ENCODE measurements at places on chromosomes 4 and X.

DNA sequence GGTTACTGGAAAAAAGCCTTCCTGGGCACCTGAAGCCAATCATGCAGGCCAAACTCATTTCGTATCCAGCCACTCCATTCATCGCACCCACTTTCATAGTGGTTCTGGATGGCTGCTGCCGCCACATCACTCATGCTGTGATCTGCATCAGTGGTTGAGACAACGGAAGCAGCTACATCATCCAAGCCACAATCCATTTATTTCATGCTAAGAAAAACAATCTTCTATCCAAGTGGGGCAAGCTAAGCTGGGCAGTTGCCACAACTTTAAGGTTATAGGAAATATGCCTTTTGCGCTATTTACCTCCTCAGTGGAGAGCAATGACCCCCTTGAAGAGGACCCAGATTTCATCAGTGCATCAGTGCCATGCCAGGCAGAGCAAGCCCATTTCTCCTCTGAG, 124.6 kb downstream of the GRIA3 start:
- no peak for DNase-seq

DNA sequence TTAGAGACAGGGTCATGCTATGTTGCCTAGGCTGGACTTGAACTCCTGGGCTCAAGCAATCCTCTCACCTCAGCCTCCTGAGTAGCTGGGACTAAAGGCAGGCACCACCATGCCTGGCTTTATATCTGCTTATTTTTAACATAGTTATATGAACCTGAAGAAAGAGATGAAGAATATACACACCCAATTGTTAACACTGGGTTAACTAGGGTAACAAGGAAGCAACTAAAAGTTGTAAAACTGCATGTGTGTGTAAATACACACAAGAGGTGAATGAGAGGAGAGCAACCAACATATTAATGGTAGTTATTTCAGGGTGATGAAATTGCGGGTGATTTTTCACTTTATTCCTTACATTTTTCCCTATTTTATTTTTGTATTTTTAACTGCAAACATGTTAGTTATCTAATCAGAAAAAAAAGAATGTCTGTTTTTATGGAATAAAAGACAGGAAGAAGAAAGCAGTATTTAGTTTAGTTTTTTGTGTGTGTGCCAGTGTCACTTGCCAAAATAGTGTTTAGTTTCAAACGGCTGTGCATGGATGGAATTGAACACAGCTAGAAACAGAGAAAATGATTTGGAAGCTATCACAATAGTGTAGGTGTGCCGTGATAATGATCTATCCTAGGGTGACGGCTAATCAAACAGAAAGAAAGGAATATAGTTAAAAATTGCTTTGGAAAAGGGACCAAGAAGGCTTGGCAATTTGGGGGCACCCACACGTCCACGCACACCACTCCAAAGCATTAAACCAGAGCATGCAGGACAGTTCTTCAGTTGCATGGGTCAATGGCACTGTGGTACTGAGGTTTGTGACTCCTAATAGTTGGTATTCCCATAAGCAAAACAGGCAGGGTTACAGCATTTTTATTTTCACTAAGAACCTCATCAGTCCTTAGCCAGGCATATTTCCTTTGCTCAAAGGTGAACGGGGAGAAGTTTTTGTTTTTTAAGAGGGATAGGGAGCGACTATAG, 89.1 kb upstream of the KLHL13 start:
- no peak for DNase-seq

GRCh38 chrX:153573984-153574383, 25.0 kb downstream of the CCNQ start:
- no peak for DNase-seq

DNA sequence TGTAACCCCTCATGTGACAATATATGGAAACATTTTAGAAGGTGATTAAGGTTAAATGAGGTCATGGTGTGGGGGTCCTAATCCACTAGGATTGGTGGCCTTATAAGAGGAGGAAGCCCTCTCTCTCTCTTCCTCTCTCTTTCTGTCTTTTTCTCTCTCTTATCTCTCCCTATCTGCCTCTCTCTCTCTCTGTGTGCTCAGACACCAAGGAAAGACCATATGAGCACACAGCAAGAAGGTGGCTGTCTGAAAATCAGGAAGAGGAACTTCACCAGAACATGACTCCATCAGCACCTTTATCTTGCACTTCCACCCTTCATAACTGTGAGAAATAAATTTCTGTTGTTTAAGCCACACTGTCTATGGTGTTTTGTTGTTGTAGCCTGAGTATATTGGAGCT, 1472.2 kb downstream of the PCDH7 start:
- DNase-seq = no peak

GRCh38 chr4:79661196-79661595, 253.2 kb upstream of the GK2 start:
- no peak for DNase-seq

DNA sequence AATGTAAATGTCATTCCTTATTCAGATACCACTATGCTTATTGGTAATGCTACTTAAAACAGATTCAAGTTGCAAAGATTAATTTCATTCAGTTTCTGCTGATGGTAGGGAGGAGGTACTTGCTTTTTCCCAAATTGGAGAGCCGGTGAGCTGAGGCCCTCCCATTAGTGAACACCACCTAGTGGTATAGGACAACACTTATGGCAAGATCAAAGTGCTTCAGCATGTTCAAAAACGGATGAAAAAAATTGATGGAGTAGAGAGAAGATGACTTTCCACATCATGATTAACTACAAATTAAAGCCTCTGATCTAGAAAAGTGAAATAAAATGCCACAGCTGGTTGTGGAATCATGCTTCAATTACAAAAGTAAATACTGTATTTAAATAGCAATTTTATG, 112.9 kb downstream of the MBNL3 start:
- no peak for DNase-seq

DNA sequence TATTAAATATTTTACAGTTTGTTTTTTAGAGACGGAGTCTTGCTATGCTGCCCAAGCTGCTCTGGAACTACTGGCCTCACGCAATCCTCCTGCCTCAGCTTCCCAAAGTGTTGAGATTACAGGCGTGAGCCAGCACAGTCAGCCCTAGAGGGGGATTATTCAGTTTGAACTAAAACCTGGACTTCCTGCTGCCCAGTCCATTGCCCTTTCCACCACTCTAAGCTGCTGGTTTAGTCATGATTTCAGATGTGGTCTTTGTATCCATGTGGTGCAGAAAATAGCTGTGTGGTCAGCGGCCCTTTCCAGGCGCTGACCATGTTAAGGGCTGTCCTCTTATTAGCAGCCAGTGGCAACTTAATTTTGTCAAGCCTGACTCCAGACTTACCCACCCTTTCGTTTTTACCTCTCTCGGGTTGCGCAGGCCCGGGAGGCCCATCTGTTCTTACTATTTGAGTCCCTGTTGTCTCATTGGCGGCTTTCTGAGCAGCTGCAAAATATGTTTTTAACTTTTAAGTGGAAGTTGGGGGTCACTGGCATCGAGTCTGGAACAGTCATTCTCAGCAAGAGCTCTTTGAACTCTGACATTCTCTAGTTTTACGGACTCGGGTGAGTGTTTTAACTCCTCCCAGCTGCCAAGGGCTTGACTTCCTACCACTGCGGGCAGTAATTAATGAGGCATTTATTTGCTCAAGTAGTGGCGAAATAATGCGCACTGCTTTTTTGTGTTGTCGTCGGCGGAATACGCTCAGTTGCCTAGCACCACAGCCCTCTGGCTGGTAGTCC, 773 bp upstream of the VMA21 start:
- peak; percentile 38 for DNase-seq

GRCh38 chrX:110941906-110942305, 146.3 kb upstream of the CHRDL1 start:
- DNase-seq = no peak

GRCh38 chr4:54586320-54586955, 71.3 kb upstream of the KIT start:
- DNase-seq = no peak

GRCh38 chrX:115972717-115973116, 197.8 kb upstream of the AGTR2 start:
- DNase-seq = no peak

DNA sequence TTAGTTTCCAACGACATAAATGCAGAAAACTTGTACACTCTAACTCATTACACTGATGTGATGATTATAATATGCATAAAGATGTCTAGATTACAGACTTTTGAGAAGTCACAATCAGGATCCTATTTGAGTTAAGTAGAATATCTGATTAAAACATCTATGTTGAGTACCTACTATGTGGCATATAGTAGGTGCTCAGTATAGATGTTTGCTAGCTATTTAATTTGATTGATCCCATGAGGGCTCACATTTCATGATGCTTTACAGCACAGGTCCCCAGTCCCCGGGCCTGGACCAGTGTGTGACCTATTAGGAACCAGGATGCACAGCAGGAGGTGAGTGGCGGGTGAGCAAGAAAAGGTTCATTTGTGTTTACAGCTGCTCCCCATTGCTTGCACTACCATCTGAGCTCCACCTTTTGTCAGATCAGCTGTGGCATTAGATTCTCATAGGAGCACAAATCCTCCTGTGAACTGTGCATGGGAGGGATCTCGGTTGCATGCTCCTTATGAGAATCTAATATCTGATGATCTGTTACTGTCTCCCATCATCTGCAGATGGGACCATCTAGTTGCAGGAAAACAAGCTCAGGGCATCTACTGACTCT, 33.0 kb upstream of the CXCL8 start:
- no peak for DNase-seq

- DNase-seq = no peak
These were observed 77.6 kb upstream of the ITM2A start for GRCh38 chrX:79444694-79445210.

DNA sequence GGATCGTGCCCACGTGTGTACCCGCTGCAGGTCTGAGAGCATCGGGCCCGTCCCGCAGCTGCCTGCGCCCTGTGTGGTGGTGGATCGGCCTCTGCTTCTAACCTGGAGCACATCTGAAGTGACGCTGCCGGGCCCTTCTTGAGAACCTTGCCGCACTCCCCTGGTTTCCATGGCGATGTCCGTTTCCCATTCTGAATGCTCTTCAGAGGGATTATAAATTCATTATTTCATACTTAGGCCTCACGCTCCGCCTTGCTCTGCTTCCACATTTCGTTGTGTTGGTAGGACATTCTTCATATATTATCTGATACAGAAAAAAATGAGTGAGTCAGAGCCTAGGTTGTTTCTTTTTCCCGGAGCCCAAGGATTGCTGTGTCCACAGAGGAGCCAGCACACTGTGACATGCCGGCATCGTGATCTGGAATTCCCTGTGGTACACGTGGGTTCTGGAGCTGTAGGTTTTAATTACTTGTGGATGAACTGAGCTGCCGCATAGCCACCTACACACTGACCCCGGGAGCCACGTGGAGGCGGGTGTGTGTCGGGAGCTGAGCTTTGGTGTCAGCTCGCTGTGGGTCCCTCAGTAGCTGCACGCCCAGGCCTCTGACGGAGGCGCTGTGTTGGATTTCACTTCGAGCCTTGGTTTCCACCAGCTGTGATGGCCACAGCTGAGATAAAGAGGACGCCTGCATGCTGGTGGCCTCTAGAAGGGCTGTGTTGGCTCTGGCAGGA, 63.4 kb downstream of the PSAPL1 start:
- no peak for DNase-seq

DNA sequence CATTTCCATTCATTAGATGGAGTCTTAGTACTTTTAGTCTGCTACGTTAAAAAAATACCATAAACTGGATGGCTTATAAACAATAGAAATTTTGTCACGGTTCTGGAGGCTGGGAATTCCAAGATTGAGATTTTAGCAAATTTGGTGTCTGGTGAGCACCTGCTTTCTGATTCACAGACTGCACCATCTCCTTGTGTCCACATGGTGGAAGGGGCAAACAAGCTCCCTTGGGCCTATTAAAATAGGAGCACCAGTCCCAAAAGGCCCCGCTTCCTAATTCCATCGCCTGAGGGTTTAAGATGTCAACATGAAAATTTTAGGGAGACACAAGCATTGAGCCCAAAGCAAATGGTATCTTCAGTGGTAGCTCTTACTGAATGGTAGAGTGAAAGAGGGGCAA, 120.5 kb upstream of the MAP9 start:
- no peak for DNase-seq

DNA sequence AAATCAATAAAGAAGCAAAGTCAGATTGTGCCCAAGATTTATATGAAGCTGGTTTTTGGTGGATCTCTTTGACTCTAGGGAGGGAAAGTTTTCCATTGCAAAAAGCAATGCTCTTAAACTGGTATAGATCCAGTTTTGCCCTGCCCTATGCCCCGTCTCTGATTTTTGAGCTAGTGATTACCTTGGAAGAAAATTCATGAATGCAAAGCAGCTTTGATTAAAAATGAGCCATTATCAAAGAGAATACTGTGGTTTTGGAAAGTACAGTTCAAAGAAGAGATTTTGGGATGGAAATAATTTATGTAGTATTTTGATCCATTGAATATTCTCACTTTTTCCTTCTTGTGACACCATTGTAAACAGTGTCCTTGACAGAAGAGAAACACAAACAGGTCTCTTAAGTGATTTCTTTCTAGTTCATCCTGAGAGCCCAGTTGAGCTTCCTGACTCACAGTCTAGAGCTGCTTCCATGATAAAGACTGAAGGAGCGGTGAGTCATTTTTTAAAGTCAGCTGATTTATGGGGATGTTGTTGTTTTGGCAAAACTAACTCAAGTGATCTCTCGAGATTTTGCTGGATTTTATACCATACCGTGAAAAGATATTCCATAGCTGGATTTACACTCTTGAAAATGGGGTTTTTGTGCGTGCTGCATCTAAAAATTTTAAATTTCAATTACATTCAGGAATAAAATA, 76.7 kb downstream of the AFF1 start:
- no peak for DNase-seq

- no peak for DNase-seq
These were observed 34.4 kb downstream of the HPF1 start for GRCh38 chr4:169723207-169723965.

DNA sequence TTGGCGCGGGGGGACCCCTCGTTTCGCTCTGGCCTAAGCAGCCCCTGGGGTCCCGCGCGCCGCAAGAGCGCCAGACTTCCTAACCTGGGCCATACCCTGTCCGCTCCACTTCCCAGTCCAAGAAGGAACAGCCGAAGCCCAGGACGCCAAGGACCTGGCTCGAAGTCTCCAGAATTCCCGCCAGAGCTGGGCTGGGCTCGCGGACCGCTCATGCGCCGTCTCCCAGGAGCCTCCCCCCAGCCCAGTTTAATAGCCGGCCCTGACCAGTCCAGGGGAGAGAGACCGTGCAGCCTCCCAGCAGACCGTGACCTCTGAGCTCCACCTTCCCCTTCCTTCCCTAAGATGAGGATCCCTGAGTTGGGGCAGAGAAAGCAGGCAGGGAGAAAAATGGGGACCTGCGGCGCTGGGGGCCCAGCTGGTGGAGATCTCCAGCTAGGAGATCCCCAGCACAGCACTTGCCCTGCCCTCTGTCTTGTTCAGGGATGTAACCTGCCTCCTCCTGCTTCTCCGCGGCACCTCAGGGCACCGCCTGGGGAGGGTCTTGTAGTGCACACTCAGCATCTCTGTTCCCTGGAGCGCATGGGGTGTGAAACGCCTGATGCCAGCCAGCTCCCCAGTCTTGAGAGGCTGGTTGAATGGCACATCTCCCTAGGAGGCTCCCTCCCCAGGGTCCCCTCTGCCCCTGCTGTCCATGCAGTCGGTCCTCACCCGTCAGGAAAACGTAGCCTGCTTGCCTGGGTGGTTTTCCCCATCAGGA, 1.2 kb upstream of the LETM1 start:
- DNase-seq = no peak

DNA sequence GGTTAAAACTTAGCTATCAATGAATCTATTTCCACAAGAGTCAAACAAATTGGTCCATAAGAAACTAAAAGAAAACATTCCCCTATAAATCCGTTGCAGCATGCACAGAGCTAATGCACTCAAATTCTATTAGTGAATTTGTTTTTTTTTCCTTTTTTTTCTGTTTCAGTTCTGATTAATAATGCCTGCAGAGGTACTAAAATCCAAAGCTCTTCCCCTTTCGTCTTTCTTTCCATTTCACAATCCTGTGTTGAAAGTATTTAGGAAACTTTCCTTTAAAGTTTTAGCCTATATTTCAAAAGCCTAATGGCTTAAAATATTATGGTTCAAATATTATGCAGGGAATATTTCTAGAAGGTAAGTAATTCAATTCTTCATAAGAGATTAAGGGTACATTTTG, 45.9 kb upstream of the VEGFD start:
- DNase-seq = no peak

All from hippocampal formation (tissue), 2 donors.